Brain pericyte (primary cell): ENCODE measurements at places on chromosomes 16 and 17.

- no peak for DNase-seq
These were observed 30.5 kb downstream of the CACNG4 start for GRCh38 chr17:66994930-66995535.

GRCh38 chr17:68695659-68696058, 94.5 kb upstream of the FAM20A start:
- no peak for DNase-seq

- DNase-seq = no peak
These were observed 8.4 kb downstream of the TPPP3 start for GRCh38 chr16:67384778-67385510.

- no peak for DNase-seq
These were observed 94.5 kb downstream of the MARF1 start for GRCh38 chr16:15548482-15548891.

GRCh38 chr17:66200685-66201092, 8.8 kb upstream of the CEP112 start:
- peak; percentile 40 for DNase-seq

DNA sequence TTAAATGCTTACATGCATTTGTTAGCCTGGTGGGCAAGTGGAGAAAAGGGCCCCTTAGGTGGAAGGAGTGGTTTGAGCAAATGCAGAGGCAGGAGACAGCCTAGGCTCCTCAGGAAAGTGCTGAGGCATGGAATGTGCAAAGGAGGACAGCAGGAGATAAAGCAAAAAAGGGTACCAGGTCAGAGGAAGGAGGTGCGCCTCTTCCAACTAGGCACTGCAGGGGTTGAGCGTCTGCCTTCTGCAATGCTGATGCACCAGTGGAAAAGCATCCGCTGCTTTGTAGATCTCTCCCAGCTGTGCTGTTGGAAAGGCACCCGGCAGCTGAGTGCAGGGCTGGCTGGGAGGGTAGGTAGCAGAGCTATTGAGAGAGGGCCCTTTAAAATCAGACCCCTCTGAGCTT, 287.0 kb upstream of the XYLT1 start:
- DNase-seq = no peak

GRCh38 chr17:9575381-9576101, at the start of gene STX8:
Gene STX8, minus strand, starts transcription at chr17:9575820. Its CDS starts 12 bp downstream, at chr17:9575808.
- peak; percentile 64 for DNase-seq
